ENCODE measurements at places on chromosomes 3 and 15.

- DNase-seq: no peak
These were observed 23.3 kb downstream of the SEMA7A start for GRCh38 chr15:74410502-74410901.

- DNase-seq: no peak
These were observed 36.0 kb downstream of the LEO1 start for GRCh38 chr15:51935466-51936104.

- no peak for DNase-seq
These were observed 29.0 kb upstream of the ZNF710 start for GRCh38 chr15:89972085-89972484.

GRCh38 chr3:149886957-149887356 lies 73.9 kb downstream of the RNF13 start:
- no peak for DNase-seq

- DNase-seq: no peak
These were observed 233.1 kb downstream of the EBLN2 start for GRCh38 chr3:73294537-73294936.

- DNase-seq: no peak
These were observed 52.7 kb upstream of the TJP1 start for GRCh38 chr15:29874977-29875376.

DNA sequence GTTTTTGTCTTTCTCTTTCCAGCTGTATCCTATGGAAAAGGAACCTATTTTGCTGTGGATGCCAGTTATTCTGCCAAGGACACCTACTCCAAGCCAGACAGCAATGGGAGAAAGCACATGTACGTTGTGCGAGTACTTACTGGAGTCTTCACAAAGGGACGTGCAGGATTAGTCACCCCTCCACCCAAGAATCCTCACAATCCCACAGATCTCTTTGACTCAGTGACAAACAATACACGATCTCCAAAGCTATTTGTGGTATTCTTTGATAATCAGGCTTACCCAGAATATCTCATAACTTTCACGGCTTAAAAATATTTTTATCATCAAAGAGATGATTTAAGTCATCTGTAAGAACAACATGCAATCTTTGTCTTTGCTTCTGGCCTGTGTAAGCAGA lies 44.9 kb upstream of the PARP14 start:
- no peak for DNase-seq

DNA sequence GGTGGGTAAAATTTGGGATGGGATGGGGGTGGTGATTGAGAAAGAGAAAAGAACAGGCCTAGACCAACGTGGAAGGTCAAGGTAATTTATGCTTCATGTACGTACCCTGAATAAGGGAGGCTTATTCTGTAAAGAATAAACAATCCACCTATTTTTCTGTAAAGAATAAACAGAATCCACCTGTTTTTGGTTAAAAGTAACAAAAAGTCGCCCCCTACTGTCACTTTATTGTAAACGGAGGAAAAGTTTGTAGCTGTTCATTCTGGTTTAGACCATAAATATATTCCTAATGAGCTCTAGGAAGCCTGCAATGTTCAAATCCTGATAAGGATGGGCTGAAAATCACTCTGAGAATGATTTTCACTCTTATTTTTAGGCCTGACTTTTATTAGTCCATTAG lies 23.5 kb upstream of the SQOR start:
- DNase-seq: peak; percentile 23

DNA sequence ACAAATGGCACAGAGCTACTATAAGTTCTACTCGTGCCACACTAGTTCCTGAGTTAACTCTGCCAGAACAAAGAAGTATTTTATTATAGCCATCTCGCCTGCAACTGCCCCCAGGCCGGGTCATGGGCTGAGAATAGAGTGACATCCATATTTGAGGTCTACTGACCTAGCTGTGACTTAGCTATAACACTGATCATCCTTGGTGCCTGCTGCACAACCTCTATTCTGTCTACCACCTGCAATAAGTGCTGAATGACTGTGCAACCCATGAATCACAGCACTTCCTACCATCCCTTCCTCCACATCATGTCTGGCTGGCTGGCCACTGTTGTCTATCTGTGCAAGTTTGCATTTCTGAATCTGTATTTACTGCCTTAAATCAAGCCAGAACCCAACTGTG lies 506.5 kb upstream of the TBL1XR1 start:
- no peak for DNase-seq

DNA sequence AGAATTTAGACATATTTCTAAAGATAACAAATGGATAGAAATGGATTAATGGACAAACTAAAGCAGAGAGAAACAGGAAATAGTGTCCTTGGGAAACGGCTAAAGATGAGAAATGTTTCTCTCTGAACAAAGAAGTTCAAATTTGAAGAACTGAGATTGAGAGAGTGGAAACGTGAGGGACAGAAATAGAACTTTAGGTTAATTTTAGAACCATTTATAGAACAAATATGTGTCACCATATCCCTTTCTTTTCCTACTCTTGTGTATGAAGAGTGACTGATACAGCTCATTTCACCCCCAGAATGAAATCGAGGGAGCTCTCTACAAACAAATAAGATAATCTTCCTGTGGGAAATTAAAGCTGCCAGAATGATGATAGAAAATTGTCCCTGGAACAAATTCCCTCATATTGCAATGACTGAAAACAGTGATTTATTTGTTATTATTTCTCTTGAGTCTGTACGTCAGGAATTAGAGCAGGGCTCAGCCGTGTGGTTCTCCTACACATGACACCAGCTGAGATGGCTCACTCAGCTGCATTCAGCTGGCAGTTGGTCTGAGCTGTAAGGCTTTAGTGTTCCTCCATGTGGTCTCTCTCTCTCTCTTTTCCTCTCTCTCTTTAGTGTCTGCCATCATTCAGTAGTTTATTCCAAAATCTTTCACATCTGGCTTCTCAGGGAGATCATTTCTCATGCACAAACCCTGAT lies 46.6 kb upstream of the ARPP21 start:
- DNase-seq: no peak

GRCh38 chr15:41183581-41183980 lies 47.0 kb downstream of the EXD1 start:
- no peak for DNase-seq

GRCh38 chr15:39149636-39150150 lies 431.2 kb upstream of the THBS1 start:
- DNase-seq: no peak

- DNase-seq: no peak
These were observed 85.8 kb upstream of the RASGRP1 start for GRCh38 chr15:38650384-38650783.

DNA sequence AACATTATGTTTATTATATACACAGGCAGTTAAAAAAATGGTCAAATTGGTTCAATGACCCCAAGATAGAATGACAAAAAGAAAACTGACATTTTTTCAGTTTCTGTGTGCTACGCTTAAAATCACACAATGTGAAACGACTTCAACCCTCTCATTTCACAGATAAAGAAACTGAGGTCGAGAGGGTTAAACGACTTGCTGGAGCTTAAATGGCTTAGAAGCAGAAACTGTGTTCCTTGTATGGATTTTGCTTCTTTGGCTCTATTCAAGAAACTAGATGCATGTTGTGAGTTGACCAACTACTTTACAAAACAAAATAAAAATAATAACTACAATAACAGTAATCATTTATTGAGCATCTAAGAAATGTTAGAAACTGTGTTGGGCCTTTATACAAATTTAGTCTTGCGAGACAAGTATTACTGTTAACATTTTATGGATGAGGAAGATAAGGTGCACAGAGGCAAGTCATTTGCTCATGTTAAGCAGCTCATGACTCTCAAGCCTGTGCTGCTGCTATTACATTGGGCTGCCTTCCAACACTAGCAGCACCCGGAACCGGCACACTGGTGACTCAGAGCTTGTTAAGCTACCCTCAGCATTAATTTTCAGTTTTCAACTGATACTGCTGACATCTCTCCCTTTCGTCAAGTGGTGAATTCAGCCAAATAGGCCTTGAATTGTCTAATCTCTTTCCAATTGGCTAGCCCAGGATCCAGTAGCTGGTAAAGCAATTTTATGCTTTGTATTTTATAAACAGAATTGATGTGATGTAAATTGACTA lies 487.6 kb downstream of the NAALADL2 start:
- peak; percentile 83 for DNase-seq

DNA sequence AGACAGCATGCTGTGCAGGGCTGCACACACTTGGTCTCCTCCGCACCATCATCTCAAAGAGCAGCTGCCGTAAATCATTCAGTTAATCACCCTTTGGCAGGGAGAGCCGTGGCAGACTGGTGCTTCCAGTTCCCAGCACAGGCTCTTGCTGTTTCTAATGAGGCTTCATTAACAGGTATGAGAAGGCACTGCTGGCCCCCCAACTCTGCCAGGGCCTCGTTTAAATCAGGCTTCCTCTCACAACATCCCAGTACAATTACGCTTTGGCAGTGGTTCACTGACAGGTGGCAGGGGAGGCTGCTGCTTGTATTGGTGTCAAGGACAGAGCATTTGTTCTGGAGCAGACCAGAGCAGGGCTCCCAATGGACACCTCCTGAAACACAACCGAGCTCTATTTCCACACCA lies 77.1 kb downstream of the BFSP2 start:
- DNase-seq: no peak

GRCh38 chr3:195866686-195867511 lies 41.5 kb downstream of the TNK2 start:
- no peak for DNase-seq

DNA sequence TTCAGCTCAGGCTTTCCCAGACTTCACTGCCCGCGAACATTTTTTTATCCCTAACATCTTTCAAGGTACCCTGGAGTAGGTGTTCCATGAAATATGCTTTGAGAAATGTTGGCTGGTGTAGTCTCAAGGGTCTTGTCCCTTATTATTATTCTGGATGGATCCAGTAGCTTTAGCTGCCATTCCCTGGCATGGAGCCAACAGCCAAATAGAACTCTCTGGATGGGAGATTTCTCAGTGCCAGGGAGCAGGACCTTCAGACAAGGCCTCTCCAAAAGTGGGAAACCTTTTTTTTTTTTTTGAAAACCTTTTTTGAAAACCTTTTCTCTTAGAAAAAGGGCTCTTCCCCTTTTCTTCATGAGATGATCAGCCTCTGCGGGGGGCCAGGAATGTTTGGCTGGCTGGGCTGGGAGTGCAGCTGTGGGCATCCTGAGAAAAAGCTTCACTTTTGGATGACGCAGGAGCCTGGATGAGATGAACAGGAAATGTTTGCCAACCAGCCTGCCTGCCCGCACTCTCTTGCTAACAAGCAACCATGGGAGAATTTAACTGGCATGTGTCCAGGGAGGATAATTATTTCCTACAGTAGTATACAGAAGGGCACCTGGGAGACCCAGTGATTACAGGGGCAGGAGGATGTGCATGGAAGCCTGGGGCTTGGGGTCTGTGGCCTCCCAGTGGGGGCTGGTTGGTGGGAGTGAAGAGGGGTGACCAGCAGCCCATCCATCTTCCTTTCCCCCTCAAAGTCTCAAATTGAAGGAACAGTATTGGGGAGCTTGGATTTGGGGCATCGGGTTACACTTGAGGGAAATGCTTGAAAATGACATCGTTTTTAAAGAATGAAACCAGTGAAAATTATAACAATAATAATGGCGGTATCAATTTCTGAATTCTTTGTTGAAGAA lies 109.1 kb upstream of the LRIG1 start:
- DNase-seq: no peak

DNA sequence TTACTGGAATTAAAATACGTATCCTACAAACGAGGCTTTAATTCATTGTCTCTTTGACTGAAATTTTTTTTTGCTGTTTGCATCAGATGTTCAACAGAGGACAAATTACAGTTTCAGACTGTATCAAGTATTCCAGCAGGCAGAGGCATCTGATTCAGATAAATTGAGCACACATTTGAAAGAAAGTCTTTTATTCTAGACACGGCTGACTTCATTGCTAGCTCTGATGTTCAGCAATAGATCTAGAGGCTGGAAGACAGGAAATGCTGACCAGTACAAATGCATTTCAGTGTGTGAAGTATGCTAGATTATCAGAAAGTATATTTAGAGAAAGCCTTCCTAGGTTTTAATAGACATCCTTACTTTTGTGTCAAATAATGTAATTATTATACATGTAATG lies 472.2 kb downstream of the NLGN1 start:
- no peak for DNase-seq

DNA sequence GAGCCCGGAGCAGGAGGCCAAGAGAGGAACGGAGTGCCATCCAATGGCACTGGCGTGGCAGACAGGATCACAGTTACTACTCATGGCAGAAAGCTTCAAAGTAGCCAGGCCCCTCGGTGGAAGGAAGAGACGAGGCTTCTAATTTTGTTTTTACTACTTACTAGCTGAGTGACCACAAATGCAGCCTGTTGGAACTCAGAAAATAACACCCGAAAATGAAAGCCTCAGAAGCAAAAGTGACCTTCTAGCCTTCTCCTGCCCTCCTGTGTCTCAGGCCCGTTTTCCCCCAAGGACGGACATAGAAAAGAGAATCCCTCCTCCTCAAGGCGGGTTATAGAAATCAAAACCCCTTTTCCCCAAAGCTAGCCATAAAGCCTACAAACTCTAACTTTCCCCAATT lies 9.9 kb upstream of the STRA6 start:
- DNase-seq: no peak

GRCh38 chr15:43889042-43889441 lies 62.2 kb downstream of the WDR76 start:
- DNase-seq: no peak

DNA sequence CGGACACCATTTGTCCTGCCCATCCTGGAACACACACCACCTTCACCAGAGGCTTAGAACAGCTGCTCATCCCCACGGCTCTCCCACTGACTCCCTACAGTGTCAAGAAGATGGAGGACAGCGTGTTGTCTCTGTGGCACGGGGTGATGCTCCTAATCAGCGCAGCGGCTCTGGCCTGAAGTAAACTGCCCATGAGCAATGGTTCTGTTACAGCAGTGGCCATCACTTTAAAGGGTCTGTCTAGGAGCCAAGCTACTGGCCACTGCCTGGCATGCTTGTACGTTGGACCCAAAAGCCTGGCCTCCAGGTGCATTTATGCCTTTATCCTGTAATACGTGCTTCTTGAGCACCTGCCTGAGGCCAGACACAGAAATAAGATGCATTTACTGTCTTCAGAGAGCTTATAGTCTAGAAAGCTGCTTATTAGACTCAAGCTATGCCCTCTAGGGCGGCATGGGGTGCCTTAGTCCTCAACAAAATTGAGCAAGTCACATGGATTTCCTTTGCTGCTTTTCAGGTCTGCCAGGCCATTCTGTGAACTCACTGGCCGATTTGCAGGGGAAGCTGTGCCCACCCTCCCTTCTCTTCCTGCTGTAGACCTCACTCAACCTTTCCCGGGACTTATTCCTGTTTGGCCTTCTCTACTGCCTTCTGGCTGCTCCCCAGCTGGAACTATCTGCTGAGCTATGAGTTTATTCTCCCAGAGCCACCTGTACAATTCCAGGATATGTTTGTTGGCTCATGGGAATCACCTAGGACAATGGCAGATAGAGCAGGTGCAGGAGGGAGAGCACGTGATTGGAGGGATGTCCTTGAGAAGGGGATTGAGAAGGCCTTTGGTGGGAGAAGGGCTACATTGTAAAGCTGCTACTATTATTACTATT lies 51.9 kb downstream of the STARD5 start:
- DNase-seq: no peak

- DNase-seq: peak; percentile 57
These were observed 105.4 kb upstream of the CCDC54 start for GRCh38 chr3:107271787-107272387.
